ENCODE measurements at places on chromosomes 11 and 22. TPM values are rescaled to one million over a fixed set of nuclear protein-coding genes. Genes with fewer than 3 reads are reported as not detected.

- H3K27ac ChIP-seq: no peak overlapping the region
- no peak for DNase-seq
- H3K36me3 ChIP-seq: no peaks in the 10 kb centered on the region
- H3K4me3 ChIP-seq: no peak overlapping the region
- no peaks in the 10 kb centered on the region for H3K27me3 ChIP-seq
Observed at GRCh38 chr22:32622004-32622743, 147.6 kb downstream of the FBXO7 start.

GRCh38 chr11:37442576-37442975 lies 844.5 kb upstream of the RAG2 start:
- no peaks in the 10 kb centered on the region for H3K4me1 ChIP-seq
- H3K27me3 ChIP-seq: no peaks in the 10 kb centered on the region
- no peaks in the 10 kb centered on the region for H3K36me3 ChIP-seq
- no peak overlapping the region for H3K4me3 ChIP-seq
- no peak overlapping the region for H3K27ac ChIP-seq

GRCh38 chr11:72398058-72398758 lies 36.1 kb downstream of the CLPB start:
- DNase-seq: no peak
- H3K27me3 ChIP-seq: no peaks in the 10 kb centered on the region
- no peak overlapping the region for H3K27ac ChIP-seq

DNA sequence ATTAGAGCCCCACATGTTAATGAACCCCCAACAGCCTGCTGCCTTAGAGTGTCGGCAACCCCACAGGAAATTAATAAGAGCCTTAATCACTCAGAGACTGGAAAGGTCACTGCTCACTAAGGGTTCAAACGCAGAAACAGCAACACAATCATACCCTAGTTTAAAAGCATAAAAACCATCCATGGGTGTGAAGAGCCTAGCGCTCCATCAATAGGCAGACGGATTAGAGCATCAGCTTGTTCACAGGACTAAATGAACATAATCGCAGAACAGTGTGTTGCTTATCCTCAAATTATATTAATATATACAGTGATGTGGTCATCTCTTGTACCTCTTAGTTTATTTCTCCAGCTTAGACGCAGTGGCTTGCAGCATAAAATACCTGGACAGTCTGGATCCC lies 720.7 kb downstream of the OPCML start:
- no peaks in the 10 kb centered on the region for H3K36me3 ChIP-seq
- H3K4me1 ChIP-seq: no peaks in the 10 kb centered on the region
- no peaks in the 10 kb centered on the region for H3K27me3 ChIP-seq
- no peak for DNase-seq

- H3K27ac ChIP-seq: no peak overlapping the region
- no peaks in the 10 kb centered on the region for H3K27me3 ChIP-seq
- no peaks in the 10 kb centered on the region for H3K4me1 ChIP-seq
- H3K4me3 ChIP-seq: peak overlapping the region; percentile 43
- H3K36me3 ChIP-seq: no peaks in the 10 kb centered on the region
- DNase-seq: peak; percentile 94
Observed at GRCh38 chr22:42500161-42500835, 19.3 kb downstream of the RRP7A start.

DNA sequence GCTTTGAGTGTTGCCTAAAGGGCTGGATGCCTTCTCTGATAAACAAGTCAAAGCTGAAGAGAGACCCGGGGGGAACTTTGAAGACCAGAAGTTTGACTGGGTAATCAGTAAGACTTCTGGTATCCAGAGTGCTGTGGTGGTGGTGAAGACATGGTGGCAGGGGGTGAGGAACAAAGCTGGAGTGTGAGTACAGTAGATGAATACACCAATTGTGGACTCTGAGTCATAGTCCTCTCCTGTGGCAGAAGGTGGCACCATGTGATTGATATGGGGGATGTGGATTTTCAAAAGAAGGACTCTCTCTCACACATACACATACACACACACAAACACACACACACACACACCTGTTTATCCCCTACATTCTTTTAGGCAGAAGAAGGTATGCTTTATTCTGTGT lies 12.3 kb downstream of the MS4A6A start:
- H3K4me1 ChIP-seq: no peaks in the 10 kb centered on the region
- H3K36me3 ChIP-seq: no peaks in the 10 kb centered on the region
- H3K27me3 ChIP-seq: no peaks in the 10 kb centered on the region

DNA sequence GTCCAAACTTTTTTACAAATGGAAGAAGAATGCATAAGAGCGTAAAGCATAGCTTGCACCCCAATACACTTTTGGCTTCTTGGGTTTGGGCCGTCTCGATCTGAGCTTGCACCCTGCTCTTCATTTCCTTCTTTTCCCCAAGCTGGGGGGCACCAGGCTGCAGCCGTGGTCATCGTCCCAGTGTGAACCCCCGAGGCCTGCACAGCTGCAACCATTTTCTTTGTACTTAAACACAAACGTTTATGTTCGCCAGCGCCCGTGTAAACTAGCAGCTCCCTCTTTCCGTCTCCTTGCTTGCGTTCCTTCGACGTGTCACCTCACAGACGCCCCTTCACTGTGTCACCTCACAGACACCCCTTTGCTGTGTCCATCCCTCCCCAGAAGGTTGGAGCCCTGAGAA lies 10.1 kb downstream of the KRTAP5-5 start:
- peak; percentile 23 for DNase-seq
- no peak overlapping the region for H3K4me3 ChIP-seq
- H3K27me3 ChIP-seq: no peaks in the 10 kb centered on the region
- no peak overlapping the region for H3K27ac ChIP-seq

SOX6 gene
- 5.1 TPM for polyA plus RNA-seq

RHOD gene
- polyA plus RNA-seq: 45.8 TPM
